Omental fat pad (tissue), 4 donors: ENCODE measurements at places on chromosomes 3 and 15. TPM values are rescaled to one million over a fixed set of nuclear protein-coding genes. Genes with fewer than 3 reads are reported as not detected.

- DNase-seq: no peak
Observed at GRCh38 chr3:10693457-10693856, 122.6 kb upstream of the SLC6A11 start.

DNA sequence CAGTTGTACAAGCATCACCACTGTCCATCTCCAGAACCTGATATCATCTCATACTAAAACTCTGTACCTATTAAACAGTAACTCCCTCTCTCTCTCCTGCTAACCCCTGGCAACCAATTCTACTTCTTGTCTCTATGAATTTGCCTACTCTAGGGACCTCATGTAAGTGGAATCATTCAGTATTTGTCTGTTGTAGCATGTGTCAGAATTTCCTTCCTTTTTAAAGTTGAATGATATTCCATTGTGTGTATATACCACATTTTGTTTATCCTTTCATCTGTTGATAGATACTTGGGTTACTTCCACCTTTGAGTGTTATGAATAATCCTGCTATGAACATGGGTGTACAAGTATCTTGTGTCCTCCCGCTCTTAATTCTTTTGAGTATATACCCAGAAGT lies 16.6 kb downstream of the ZNF592 start:
- DNase-seq: no peak

DNA sequence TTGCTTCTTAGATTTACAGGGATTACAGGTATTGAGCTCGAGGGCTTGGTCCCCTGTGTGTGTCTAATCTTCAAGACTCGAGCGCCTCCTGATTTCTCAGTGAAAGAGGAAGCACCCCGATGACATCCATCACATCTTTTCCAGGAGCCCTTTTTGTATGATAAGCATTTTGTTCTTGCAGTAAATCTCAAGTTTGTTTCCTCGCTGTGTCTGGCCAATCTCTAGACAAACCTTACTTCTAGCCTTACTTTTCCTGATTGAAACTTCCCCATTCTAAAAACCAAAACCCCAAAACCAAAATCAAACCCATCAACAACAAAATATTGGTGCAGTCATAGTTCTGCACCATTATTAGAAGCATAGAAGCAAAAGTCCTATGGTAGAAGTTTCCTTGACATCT lies 286.0 kb downstream of the NFKBIZ start:
- DNase-seq: no peak

DNA sequence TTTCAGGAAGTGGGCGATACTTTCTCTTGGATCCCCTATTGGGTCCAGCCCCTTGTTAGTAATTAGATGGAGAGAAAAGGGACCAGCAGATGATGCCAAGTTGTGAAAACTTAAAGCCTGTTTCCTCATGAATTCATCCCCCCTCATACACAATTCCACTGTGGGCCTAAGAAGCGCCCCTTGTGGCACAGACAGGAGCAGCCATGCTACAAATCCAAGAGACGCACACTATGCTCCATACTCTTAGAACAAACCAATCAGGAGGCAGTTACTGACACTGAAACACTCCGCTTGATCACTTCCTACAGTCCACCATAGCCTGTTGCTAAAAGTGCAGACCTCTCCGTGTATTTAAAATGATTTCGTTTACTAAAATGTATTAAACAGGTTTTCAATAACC lies 111.3 kb upstream of the ARRDC4 start:
- DNase-seq: no peak

- DNase-seq: no peak
Observed at GRCh38 chr15:96072821-96073220, 257.7 kb upstream of the NR2F2 start.

DNA sequence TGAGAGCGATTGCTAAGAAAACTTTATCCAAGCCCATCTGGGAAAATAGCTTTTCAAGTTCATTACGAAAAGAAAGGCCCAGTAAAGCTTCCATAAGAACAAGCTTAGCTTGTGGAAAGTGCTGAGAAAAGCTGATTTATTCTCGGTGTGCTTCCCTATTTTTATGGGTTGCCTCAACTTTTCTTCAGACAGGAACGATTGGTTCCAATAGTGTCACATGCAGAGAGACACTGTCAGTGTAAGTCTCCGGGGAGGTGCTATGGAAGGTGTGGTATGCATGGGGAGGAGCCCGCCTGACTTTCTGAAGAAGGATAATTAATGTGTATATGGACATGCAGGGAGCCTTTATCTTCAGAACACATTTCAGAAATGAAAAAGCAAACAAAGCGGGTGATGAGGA lies 177.2 kb downstream of the SSR3 start:
- DNase-seq: no peak

- no peak for DNase-seq
Observed at GRCh38 chr3:36792342-36792741, 28.0 kb upstream of the DCLK3 start.

The CRBN gene
- total RNA-seq: 63.2 TPM

The ADPRH gene
- total RNA-seq: 8.7 TPM
